ENCODE measurements at places on chromosomes 6 and 20.

DNA sequence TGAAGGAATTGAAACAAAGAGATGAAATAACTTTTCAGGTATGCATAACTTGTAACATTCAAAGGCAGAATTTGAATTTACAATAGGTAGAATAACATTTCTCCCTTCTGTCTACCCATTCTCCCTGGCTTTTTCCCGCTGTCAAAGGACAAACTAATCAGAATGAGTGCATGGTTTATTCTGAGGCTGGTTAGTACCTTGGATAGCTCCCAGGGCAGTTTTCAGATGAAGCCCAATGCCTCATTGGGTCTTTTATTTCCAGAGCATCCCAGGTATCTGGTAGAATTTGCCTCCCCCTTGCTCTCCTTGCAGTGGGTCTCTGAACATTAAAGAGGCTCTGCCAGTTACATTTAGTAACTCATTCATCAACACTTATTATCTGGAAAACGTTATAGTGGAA lies 665.5 kb downstream of the BCKDHB start:
- no peak for DNase-seq

GRCh38 chr6:70684794-70685493 lies 17.3 kb downstream of the SMAP1 start:
- DNase-seq, result no peak

- DNase-seq, result no peak
These were observed 89.5 kb upstream of the MAP7 start for GRCh38 chr6:136639702-136640101.

DNA sequence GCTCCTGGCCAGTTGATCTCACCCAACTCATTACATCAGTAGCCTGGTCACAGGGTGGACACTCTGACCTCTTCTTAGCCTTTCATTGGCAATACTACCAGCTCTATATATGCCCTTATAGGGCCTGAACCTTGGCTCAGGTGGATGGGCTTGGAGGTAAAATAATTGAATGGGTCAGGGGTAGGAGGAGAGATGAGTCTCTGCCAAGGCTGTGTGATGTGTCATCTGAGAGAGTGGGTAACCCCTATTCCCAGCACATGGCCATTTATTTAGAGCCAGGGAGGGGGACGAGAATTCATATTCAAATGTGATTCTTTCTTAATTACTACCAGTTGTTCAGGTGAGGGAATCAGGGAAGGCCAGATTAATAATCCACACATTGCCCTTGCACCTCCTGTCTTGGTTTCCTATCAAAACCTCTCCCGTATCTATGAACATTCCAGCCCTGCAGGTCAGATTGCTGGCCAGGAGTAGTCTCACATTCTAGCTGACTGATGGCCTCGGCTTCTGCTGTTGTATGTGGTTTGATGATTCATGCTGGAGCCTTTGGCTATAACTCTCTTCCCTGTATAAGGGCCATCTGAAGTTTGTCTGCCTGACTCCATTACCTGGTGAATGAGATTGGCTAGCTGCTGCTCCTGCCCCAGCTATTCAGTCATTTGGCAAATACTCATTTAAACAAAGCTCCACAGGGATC lies 13.4 kb downstream of the C20orf173 start:
- no peak for DNase-seq

DNA sequence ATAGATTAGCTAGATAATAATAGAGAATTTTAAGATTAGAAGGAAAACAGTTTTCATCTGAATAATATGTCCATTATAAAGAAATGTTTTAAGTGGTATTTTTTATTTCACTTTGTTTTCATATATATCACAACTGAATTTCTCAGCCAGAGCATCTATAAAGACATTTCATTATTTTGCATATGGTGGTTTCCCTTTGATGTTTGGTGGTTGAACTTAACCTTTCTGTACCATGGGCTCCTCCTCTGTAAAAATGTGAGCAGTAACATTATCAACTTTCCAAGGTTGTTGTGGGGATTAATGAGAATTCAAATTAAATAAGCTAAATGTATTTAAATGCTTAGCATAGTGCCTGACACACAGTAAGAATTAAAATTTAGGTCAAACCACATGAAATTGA lies 119.8 kb upstream of the QKI start:
- no peak for DNase-seq

- DNase-seq, result no peak
These were observed 13.8 kb upstream of the TLDC2 start for GRCh38 chr20:36861875-36862801.

DNA sequence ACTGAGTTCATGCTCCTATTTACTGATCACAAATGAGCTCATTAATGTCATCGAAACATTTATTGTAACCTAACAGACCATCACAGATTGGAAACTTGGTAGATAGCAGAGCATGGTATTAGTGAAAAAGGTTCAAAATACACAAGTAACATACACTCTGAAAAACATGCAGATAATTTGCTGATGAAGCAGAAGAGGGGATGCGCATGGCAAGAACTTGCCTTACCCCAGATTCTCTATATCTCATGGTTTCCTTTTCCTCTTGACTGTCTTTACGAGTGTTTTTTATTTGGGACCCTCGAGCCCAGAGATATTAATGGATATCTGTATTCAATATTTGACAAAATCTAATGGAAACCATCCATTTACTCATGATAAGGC lies 37.6 kb downstream of the QRSL1 start:
- DNase-seq, result no peak

Measured in CD4-positive, alpha-beta T cell treated with Interleukin-6 for 4 hours (primary cell).